Endothelial cell of umbilical vein (primary cell): ENCODE measurements at places on chromosomes 2 and 18. TPM values are rescaled to one million over a fixed set of nuclear protein-coding genes. Genes with fewer than 3 reads are reported as not detected.

Gene MC2R
- not detected in 2 replicates for total RNA-seq

Gene USP34
- 96.9 and 98.3 TPM in 2 replicates for total RNA-seq

GRCh38 chr2:70789304-70790135 lies 923 bp downstream of the FIGLA start:
- H3K4me1 ChIP-seq = peaks cover 4% of the 10 kb centered on the region
- peaks cover 45% of the 10 kb centered on the region for H3K27me3 ChIP-seq
- peak; percentile 77 for DNase-seq
- no peaks in the 10 kb centered on the region for H3K36me3 ChIP-seq
- H3K27ac ChIP-seq = no peak overlapping the region

DNA sequence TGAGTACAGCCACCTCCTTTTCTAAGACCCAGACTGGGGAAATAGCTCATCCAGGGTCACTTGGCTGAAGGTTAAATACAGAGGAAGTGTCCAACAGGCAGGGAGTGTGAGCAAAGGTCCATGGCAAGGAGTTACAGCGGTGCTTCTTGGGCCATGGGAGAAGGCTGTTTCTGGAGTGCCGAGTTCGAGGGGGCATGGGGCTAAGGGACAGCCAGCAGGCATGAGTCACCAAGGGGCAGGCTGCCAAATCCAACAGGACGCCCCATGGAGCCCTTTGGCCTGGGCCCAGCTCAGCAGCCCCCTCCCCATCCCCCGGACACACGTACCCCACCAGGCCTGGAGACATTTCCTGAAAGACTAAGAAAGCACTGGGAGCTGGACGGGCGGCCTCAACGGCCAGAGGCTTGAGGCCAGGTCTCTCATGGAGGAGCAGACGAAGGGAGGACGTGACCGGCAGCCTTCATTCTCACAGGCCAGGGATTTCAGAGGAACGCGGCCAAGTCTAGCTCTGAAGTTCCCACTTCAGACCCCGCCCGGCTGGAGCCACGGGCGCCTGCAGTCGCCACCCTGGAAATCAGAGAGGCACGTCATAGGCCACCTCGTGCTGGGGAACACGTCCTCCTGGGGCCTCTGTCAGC lies 160.4 kb downstream of the SMAD7 start:
- H3K27ac ChIP-seq = peak overlapping the region; percentile 62
- no peaks in the 10 kb centered on the region for H3K36me3 ChIP-seq
- H3K4me3 ChIP-seq = no peak overlapping the region
- DNase-seq = peak; percentile 98

GRCh38 chr2:48419884-48420511 lies 110.0 kb upstream of the STON1 start:
- peak overlapping the region; percentile 39 for H3K27ac ChIP-seq
- H3K27me3 ChIP-seq = peaks cover 2% of the 10 kb centered on the region
- no peak for DNase-seq
- no peak overlapping the region for H3K4me3 ChIP-seq
- H3K36me3 ChIP-seq = no peaks in the 10 kb centered on the region
